Spinal cord (tissue), 10 donors: ENCODE measurements at places on chromosomes 6 and 20. TPM values are rescaled to one million over a fixed set of nuclear protein-coding genes. Genes with fewer than 3 reads are reported as not detected.

Gene SMOC2
- 39.4 TPM for polyA plus RNA-seq

Gene DOK5
- 36.6 TPM for polyA plus RNA-seq

Gene PSMB8
- polyA plus RNA-seq: 14.0 TPM

Gene TREM2
- 27.4 TPM for polyA plus RNA-seq

Gene LHFPL5
- 2.0 TPM for polyA plus RNA-seq

Gene PRKN
- 7.4 TPM for polyA plus RNA-seq

Gene BHLHE23
- polyA plus RNA-seq: not detected

Gene AVP
- not detected for polyA plus RNA-seq

Gene GPX5
- not detected for polyA plus RNA-seq

Gene OVOL2
- not detected for polyA plus RNA-seq
